ENCODE measurements at places on chromosomes 4 and X. TPM values are rescaled to one million over a fixed set of nuclear protein-coding genes. Genes with fewer than 3 reads are reported as not detected.

The POU3F4 gene
- total RNA-seq, result not detected

The GRIA3 gene
- total RNA-seq, result not detected

The ADAM29 gene
- not detected for total RNA-seq

The CLDN2 gene
- not detected for total RNA-seq

The TENT5D gene
- total RNA-seq, result not detected

The CT83 gene
- not detected for total RNA-seq

The MXD4 gene
- total RNA-seq, result 22.5 TPM

The MAGEC3 gene
- not detected for total RNA-seq

The TBX22 gene
- not detected for total RNA-seq

The ARFIP1 gene
- 18.7 TPM for total RNA-seq

The MAGEA2B gene
- not detected for total RNA-seq

The FATE1 gene
- total RNA-seq, result not detected

The RXFP1 gene
- not detected for total RNA-seq

The NKX3-2 gene
- total RNA-seq, result not detected

The JCHAIN gene
- total RNA-seq, result not detected

The VCX3B gene
- total RNA-seq, result not detected

The MAGEA9B gene
- total RNA-seq, result not detected

The NEUROG2 gene
- not detected for total RNA-seq

The NDUFC1 gene
- 46.3 TPM for total RNA-seq

The GATA1 gene
- not detected for total RNA-seq

The SPATA18 gene
- 0.56 TPM for total RNA-seq

The TRPC3 gene
- total RNA-seq, result 1.1 TPM

The REELD1 gene
- 0.12 TPM for total RNA-seq

The GK gene
- 68.8 TPM for total RNA-seq

The SPACA5 gene
- not detected for total RNA-seq

The CYSLTR1 gene
- 58.0 TPM for total RNA-seq

The RHOXF1 gene
- total RNA-seq, result 0.29 TPM

The MFAP3L gene
- 0.32 TPM for total RNA-seq

The TMEM156 gene
- 43.3 TPM for total RNA-seq

The XAGE2 gene
- not detected for total RNA-seq

The SPANXN3 gene
- not detected for total RNA-seq

The PNMA6A gene
- 0.74 TPM for total RNA-seq

The GAGE1 gene
- not detected for total RNA-seq

The C4orf36 gene
- not detected for total RNA-seq

The HSFX4 gene
- not detected for total RNA-seq

The GLRB gene
- total RNA-seq, result not detected

The ATG4A gene
- total RNA-seq, result 12.8 TPM

The FAM53A gene
- 1.9 TPM for total RNA-seq

The WDR17 gene
- 0.69 TPM for total RNA-seq

The WNK3 gene
- total RNA-seq, result 0.07 TPM

The PARM1 gene
- total RNA-seq, result not detected

The SLC9B1 gene
- total RNA-seq, result 1.1 TPM

The TSPAN7 gene
- total RNA-seq, result 0.34 TPM

The PABPC4L gene
- total RNA-seq, result not detected

The AWAT2 gene
- not detected for total RNA-seq

The AREG gene
- 0.27 TPM for total RNA-seq

The TASL gene
- 15.6 TPM for total RNA-seq

The UGT2A1 gene
- not detected for total RNA-seq

The HMGB3 gene
- total RNA-seq, result 25.3 TPM

The ARL9 gene
- total RNA-seq, result 0.07 TPM

The PTCHD1 gene
- not detected for total RNA-seq

The TKTL1 gene
- total RNA-seq, result 1.1 TPM
